Psoas muscle (tissue), 8 donors: ENCODE measurements at places on chromosomes 4 and X. TPM values are rescaled to one million over a fixed set of nuclear protein-coding genes. Genes with fewer than 3 reads are reported as not detected.

- no peak for DNase-seq
Measured at GRCh38 chrX:69615342-69615741, 571 bp upstream of the EDA start.

- no peak for DNase-seq
Measured at GRCh38 chrX:13649838-13650237, 3.1 kb upstream of the TCEANC start.

DNA sequence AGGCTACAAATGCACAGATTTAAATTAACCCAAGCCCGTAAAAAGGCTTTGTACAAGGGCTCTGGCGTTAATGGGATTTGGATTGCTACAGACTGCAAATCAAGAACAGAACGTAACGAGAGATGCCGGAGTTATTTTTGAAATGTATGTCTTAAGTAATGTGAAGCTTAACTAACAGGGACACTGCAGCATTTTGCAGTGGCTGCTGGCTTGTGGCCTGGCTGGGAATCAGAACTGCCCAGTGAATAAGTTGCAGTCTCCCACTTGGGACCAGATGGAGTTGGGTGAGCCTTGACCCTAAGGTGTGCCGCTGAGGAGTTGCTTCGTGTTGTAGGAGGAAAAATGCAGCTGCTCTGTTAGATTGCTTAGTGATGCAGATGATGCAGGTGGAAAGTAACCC is 318.4 kb downstream of the DHX15 start:
- DNase-seq, result peak; percentile 34

- DNase-seq, result no peak
Measured at GRCh38 chrX:77572322-77572721, 125.1 kb downstream of the FGF16 start.

GRCh38 chr4:76991161-76991660 is 41.7 kb downstream of the SEPTIN11 start:
- no peak for DNase-seq

- DNase-seq, result no peak
Measured at GRCh38 chrX:150316564-150316963, 46.6 kb upstream of the MAMLD1 start.

DNA sequence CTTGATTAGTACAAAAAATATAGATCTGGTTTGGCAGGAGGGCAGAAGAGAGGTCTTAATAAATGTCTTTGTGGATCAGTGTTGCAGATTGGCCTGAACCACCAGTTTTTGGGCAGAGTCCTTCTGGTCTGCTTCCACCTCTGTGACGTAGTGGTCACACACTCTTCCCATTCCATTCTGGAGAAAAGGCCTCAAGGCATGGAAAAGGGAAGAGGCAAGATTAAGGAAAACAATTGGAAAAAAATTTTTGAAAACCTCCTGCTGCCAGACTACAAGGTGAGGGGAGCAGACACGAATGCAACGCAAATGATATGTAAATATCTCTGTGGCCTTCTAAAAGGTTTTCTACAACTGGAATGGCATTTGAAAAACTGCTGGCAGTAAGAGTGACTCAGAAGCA is 24.3 kb upstream of the FAM47C start:
- no peak for DNase-seq

- no peak for DNase-seq
Measured at GRCh38 chr4:182216005-182216404, 27.2 kb upstream of the TENM3 start.

DNA sequence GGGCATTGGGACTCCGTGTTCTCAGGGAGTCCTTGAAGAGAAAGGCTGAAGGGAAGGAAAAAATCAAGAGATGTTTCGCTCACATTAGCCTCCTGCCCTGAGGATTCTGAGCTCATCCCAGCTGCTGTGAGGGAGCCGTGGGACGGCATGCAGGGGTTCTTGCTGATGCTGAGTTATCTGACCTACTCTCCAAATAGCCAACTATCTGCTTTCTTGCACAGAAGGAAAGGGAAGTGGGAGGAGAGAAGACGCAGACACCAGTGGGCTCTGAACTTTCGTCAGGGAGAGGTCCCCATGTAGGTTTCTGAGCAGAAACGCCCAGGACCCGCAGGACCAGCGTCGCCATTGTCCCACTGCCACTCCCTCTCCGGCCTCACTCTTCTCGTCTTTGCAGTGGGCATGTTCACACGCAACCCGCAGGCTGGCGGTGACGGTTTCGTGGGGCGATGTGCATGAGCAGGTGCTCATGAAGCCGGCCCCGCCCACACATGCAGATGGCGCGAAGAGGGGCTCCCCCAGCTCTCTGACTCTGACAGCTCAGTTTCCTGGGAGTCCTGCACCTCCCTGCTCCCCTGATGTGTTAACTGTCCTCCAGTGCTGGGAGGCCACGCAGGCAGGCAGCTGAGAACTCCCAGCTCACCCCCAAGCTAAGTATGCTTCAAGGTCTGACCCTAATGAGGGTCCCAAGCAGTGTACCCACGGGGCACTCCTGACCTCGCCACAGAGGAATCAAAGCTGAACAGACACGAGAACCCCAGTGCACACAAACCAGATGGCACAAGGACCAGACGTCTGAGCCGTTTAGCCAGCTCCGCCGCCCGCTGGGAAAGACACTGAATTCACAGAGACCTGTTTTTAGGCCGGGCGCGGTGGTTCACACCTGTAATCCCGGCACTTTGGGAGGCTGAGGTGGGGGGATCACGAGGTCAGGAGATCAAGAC is 13.6 kb upstream of the ABLIM2 start:
- DNase-seq, result no peak

DNA sequence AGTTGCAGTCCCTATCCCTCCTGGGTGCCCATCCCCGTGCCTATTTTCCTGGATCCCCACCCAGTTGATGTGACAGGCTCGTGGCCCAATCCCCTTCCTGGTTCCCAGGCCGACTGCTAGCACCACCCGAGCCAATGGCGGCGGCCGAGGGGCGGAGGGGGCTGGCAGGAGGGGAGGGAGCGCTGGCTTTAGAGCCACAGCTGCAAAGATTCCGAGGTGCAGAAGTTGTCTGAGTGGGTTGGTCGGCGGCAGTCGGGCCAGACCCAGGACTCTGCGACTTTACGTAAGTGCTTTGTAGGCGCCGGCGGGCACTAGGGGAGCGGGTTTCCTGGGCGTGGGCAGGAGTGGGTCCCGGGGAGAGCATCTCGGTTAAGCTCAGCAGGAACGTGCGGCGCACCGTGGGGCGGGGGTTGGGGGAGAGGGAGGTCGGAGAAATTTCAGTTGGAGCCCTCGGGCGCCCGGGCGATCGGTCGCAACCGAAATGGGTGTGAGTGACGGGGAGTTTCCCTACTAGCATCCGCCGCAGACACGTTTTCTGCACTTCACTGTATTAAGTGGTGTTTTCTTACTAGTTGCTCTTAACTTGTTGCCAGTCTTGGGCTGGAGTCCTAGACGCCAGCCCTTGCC is at the start of gene PLS3:
Gene PLS3 (plus strand): TSS at position 197 of the 627 bp plus-strand sequence. CDS start 49,077 bp downstream, outside the sequence.
- peak; percentile 87 for DNase-seq

DNA sequence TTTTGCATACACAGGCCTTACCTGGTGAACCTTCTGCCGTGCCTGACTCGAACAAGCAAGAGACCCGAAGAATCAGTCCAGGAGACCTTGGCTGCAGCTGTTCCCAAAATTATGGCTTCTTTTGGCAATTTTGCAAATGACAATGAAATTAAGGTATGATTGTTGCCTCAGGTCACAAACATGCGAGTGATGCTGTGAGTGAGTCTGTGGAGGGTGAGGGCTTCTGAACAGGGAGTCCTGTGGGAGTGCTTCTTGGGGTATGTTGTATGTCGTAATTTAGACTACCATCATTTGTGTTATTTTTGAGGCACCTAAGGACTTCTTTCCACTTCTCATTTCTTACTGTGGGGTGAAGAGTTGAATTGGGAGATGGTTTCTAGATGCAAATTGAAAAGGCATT is 32.8 kb downstream of the HTT start:
- no peak for DNase-seq

- DNase-seq, result no peak
Measured at GRCh38 chr4:105015750-105016149, 130.9 kb upstream of the TET2 start.

DNA sequence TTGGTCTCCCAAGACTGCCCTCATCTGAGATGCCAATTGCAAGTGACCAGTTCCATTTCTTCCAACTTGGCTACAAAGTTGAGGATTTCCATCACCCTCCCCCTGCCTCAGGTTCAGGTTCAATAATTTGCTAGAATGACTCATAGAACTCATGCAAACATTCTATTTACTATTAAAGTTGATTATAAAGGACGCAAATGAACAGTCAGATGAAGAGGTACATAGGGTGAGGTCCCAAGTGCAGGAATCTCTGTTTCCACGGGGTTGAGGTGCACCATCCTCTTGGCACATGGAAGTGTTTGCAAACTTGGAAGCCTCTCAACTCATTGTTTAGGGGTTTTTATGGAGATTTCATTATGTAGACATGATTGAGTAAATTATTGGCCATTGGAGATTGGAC is 41.0 kb downstream of the FGFBP1 start:
- no peak for DNase-seq

- no peak for DNase-seq
Measured at GRCh38 chrX:111372086-111372485, 39.9 kb downstream of the DCX start.

DNA sequence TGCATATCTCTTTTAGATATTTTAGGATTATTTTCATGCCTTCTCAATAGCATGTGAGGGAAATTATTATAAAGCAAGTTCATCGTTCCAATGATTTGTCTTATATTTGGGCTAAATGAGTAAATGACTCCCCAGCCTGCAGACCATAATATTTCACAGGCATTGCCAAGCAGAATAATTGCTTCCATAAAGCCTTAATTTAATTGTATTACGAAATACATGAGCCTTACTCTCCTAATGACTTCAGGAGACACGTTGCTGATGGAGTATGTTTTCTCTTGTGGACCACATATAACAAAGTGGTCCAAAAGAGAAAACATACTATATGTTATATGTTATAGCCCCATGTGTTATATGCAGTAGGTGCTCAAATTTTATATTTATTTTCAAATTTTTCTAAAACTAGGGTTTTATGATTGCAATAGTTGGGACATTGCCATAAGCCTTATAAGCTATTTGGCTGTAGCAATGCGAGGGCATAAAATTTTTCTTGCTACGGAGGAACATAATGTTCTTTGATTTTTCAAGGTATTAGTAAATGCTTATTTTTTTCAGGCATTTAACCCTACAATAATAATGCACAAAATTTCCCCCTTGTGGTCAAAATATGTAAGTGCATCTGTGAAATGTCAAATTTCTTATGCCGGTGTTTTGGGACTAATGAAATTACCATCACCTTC is 26.2 kb upstream of the TMPRSS11D start:
- no peak for DNase-seq

YY2 gene
- polyA plus RNA-seq, result 1.1 TPM

FAM90A26 gene
- not detected for polyA plus RNA-seq

LRCH2 gene
- polyA plus RNA-seq, result 0.35 TPM

EGF gene
- 26.5 TPM for polyA plus RNA-seq

ARHGEF38 gene
- polyA plus RNA-seq, result not detected

GAGE1 gene
- not detected for polyA plus RNA-seq

ETFDH gene
- polyA plus RNA-seq, result 60.4 TPM

EREG gene
- not detected for polyA plus RNA-seq

FAM199X gene
- 16.5 TPM for polyA plus RNA-seq

MAGEA4 gene
- not detected for polyA plus RNA-seq

MGARP gene
- polyA plus RNA-seq, result 0.13 TPM

BMP3 gene
- 0.03 TPM for polyA plus RNA-seq

GCNA gene
- 2.9 TPM for polyA plus RNA-seq

HNRNPD gene
- polyA plus RNA-seq, result 117 TPM
